ENCODE measurements at places on chromosomes 3 and 15.
A peak's percentile ranks its signal among the peaks of the same experiment; 100 is the strongest.

- DNase-seq, result peak; percentile 13
Observed at GRCh38 chr15:39589815-39590644, 9.2 kb downstream of the THBS1 start.

DNA sequence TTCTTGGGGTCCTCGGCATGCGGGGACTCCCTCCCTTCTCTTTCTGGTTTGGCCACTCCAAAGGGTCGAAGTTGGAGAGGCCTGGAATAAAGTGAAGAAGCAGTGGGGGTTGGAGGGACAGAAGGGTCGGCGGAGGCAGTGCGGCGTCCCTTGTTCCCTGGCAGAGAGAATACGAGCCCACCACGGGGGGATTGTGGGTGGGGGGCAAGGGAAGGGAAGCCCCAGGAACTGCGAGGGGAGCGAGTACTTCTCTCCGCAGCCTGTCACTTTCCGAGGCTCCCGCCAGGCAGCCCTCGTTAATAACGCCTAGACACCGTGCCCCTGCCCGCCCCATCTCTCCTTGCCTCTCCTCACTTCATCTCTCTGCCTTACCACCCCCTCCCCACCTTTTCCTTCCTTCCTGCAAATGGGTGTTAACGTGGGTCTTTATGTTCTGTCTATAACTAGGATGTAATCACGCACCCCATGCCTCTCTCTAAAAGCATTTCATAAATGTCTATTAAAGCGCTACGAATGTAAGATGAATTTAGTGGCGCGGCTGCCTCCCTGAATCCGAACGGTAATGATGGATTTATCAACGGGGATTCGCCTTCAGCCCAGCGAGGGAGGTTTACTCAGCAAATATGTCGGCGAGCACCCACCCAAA is 13.7 kb downstream of the NR2F2 start:
- DNase-seq, result no peak

GRCh38 chr15:39326306-39326975 is 254.4 kb upstream of the THBS1 start:
- no peak for DNase-seq

GRCh38 chr3:24428481-24428880 is 66.2 kb downstream of the THRB start:
- no peak for DNase-seq

DNA sequence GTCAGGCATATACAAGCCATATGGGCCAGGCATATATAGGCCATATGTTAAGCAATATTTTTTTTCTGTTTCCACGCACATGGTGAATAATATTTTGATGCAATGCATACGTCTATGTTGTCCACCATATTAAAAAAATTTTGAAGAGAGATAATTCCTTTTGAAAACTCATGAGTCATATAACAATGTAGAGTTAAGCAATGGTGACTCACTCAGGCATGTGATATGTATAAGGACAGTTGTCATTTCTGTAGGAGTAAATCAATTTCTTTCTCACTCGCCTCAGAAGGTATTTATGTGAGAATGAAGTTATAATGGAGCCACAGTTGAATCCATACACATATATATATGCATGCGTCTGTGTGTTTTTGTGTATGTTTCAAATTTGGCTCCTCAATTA is 272.6 kb downstream of the EPHA3 start:
- DNase-seq, result no peak

- DNase-seq, result no peak
Observed at GRCh38 chr3:66348704-66349103, 127.9 kb downstream of the SLC25A26 start.

DNA sequence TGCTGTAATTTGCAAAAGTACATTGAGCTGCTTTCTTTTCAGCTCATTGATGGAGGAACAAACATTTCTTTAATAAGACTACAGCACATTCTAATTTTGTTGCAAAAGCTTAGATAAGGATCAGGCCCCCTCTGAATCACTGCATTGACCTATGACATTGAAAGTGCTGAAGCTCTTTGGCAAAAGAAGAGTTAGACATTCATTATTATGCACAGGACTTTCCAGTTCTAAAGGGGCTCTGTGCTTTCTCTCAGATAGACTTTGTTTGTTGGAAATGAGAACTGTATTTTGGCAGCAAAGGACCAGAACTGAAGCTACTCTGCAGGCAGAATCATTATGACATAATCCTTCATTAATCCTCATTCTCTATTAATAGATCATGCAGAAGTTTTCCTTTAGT is 252.9 kb upstream of the SOX2 start:
- no peak for DNase-seq

- DNase-seq, result no peak
Observed at GRCh38 chr3:78116874-78117273, 1077.0 kb downstream of the ROBO2 start.

- no peak for DNase-seq
Observed at GRCh38 chr15:101501703-101502373, 12.3 kb upstream of the PCSK6 start.

GRCh38 chr15:89002281-89002761 is 85.9 kb upstream of the ABHD2 start:
- no peak for DNase-seq

DNA sequence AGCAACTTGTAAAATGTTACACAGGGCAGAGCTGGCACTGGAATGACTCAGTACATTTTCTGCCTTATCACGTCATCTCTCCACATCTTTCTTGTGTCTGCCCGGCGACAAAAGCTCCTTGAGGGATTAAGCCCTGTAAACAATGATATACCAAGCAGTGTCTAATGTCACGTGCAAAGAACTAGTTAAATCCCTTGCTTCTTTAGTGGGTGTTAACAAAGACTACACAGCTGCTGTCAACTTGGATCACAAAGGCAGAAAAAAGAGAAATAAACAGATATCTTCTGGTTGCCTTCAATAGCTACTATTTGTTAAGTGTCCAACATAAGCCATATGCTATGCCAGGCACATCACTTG is 48.1 kb upstream of the FRMD4B start:
- DNase-seq, result no peak

- no peak for DNase-seq
Observed at GRCh38 chr3:90031121-90031520, 923.7 kb downstream of the EPHA3 start.

DNA sequence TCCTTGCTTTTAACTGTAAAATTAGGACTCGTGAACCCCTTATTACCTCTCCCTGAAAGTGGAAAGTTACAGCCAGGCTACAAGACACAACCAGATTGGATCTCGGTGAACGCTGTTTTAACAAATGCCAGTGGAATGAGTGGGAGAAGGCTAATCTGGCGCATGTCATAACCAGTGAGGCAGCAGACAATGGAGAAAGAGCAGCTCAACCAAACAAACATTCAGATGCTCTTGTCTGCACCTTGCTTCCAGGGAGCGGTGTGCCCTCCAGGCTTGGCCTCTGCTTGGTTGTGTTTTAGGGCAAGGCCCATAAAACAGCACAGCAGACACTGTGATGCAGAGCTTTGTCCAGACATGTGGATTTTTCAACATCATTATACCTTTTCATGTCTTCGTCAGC is 45.9 kb upstream of the ATP1B3 start:
- DNase-seq, result no peak

GRCh38 chr3:120162400-120162799 is 68.2 kb upstream of the GSK3B start:
- no peak for DNase-seq

- no peak for DNase-seq
Observed at GRCh38 chr3:35773417-35773816, 134.1 kb downstream of the ARPP21 start.

DNA sequence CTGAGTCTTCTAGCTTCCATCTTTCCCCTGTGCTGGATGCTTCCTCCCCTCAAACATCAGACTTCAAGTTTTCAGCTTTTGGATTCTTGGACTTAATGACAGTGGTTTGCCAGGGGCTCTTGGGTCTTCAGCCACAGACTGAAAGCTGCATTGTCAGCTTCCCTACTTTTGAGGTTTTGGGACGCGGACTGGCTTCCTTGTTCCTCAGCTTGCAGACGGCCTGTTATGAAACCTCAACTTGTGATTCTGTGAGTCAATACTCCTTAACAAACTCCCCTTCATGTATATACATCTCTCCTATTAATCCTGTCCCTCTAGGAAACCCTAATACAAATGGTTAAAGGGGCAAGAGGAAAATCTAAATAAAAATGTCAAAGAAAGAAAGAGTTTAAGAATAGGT is 100.1 kb downstream of the ABI3BP start:
- no peak for DNase-seq

DNA sequence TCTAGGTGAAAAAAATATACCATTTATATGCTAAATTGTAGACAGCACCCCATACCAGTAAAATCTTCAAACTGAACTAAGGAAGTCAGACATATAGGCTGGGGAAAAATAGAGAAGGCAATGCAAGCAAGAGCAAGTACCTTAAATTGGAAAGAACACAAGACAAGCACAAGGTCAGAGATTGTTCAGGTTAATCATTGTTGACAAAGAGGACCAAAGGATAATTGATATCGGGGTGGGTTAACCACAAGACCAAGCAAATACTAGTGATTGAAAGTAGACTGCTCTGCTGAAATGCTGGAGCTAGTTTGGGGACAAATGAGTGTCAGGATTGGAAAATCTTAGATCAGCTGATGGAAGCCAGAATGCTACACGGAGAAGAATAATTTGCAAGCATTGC is 499.8 kb downstream of the ROBO2 start:
- DNase-seq, result no peak

- no peak for DNase-seq
Observed at GRCh38 chr3:104554425-104554824, 812.3 kb upstream of the ALCAM start.

GRCh38 chr15:66931768-66932633 is 133.4 kb upstream of the SMAD3 start:
- DNase-seq, result no peak

DNA sequence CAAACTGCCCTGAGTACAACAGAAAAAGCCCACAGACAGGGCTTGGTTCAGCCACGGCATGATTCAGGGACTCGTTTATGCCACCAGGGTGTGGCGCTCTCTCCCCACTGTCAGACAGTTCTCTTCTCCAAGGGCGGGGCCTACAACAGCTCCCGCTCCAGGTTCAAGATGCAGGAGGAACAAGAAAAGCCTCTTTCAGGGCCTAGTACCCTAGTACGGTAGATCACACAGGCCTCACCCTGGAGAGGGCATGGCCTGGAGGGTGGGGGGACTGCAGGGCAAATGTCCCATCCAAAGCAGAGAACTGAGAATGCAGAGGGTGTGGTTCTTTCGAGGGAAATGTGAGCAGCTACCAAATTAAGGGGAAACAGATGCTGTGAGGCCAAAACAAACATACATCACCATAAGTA is 12.0 kb downstream of the MESD start:
- DNase-seq, result no peak

- no peak for DNase-seq
Observed at GRCh38 chr3:61620073-61620472, 58.7 kb downstream of the PTPRG start.

- DNase-seq, result no peak
Observed at GRCh38 chr3:195001961-195002861, 268.7 kb downstream of the XXYLT1 start.

GRCh38 chr15:40339621-40339945 is 1.2 kb downstream of the CCDC9B start:
- no peak for DNase-seq

DNA sequence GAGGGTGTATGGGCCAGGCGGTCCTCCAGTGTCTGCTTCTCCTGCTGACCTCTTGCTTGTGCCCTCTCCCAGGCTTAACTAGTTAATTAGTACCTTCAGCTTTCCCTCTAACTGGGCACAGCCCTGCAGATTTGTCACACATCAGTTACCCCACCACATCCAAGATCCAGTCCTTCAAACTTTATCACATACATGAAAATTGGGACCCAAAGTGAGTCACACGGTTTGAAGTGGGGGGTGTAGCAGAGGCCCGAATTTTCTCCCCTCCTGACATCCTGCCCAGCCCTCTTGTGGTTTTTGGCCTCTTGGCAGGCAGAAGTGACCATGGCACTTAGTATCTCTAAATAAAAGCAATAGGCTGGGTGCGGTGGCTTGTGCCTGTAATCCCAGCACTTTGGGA is 3.9 kb downstream of the MAPKAPK3 start:
- DNase-seq, result no peak

GRCh38 chr15:40064231-40064894 is 25.4 kb upstream of the SRP14 start:
- peak; percentile 68 for DNase-seq
